ENCODE measurements at places on chromosomes 2 and 18. TPM values are rescaled to one million over a fixed set of nuclear protein-coding genes. Genes with fewer than 3 reads are reported as not detected.

DNA sequence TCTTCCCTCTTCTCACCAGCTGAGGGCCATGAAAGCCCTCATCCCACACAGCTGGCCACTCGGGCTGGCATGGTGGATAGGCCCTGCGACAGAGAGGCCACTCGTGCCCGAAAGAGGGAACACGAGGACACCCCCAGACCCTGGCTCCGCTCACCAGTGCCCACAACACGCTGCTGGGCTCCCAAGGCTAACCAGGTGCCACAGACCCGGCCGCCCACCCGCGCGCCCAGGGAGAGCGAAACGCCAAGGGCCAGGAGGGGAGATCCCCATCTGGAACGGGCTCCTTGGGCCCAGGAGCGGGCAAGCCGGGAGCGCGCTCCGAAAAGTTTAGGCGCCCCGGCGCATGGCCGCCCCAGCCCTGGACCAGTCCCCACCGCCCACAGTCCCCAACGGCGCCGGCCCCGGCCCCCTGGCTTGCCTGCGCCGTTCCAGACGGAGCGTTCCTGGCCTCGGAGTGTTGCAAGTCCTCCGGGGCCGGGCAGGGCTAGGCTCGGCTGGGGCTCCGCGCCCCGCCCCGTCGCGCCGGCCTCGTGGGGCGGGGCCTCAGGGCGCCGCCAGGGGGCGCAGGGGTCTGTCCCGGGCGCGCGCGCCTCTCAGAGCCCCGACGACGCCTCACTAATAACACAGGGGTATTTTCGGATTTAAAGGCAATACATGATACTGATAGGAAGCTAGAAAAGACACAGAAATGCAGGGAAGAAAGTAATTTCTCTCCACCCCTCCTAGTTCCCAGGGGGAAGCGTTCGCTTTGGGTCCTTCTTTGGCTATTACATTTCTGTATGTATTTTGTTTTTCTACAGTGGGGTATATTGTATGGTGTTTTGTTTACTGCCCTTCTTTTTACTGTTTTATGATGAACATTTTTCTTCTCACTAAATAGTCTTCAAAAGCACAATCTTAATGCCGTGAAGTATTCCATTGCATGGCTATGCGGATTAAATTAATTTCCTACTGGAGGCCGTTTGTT lies at the start of gene TMBIM1:
Gene TMBIM1 (minus strand): TSS at position 456 of the 967 bp plus-strand sequence. CDS start 10,362 bp downstream, outside the sequence.
- no peak for DNase-seq

DNA sequence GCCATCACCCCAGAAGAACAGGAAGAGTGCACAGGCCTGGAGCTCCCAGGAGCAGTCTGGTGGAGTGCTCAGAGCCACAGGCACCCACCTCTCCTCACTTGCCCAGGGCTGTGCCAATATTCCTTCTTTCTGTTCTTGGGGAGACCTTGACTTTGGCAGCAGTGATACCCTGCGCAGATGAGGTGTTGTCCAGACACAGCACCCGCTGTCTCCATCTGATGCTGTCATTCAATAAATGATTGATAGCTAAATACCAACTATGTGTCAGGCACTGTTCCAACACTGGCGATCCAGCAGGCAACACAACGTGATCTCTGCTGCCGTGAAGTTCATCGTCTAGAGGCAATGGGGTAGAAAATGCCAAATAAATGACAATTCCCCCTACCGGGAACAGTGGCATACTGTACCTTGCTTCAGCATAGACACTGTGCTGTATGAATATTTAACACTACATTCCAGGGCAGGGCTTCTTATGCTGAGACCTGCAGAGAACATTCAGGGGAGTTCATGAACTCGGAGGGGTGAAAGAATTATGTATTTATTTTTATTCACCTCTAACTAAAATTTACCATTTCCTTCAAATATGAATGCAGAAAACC lies 320.5 kb upstream of the NCKAP5 start:
- no peak for DNase-seq

GAREM1 gene
- 7.3 TPM for polyA plus RNA-seq

GRCh38 chr18:68713131-68713530 lies 1.8 kb downstream of the TMX3 start:
- no peak for DNase-seq

GRCh38 chr18:32114293-32114942 lies 22.7 kb downstream of the RNF138 start:
- no peak for DNase-seq

DNA sequence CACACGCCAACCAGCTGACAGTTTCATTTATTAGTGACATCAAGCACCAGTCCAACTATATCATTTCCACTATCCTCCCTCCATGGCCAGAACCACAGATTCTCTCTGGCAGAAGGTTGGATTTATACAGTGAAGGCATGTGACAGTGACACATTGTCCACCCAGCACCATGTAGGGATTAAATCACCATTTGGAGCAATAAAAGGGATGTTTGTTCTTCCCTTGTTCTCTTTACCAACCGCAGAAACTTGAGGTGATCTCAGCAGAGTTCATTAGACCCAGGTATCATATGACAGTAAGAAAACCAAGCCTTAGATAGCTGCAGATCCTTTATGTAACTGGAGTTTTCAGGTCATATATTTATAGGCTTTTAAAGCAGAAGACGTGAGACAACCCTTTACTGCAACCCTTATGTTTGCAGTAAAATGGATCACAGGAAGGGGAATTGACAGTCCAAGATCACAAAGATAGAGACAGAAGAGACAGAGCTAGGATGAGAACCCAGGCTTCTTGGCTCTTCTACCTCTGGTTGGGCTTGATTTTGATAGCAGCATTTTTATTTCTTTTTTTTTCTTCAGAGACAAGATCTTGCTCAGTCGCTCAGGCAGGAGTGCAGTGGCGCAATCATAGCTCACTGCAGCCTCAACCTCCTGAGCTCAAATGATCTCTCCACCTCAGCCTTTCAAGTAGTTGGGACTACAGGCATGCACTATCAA lies 80.1 kb downstream of the XDH start:
- no peak for DNase-seq

CRYGD gene
- polyA plus RNA-seq = not detected

CHPF gene
- polyA plus RNA-seq = 50.8 TPM

- DNase-seq = no peak
Observed at GRCh38 chr18:52484977-52485376, 145.0 kb downstream of the DCC start.

DNA sequence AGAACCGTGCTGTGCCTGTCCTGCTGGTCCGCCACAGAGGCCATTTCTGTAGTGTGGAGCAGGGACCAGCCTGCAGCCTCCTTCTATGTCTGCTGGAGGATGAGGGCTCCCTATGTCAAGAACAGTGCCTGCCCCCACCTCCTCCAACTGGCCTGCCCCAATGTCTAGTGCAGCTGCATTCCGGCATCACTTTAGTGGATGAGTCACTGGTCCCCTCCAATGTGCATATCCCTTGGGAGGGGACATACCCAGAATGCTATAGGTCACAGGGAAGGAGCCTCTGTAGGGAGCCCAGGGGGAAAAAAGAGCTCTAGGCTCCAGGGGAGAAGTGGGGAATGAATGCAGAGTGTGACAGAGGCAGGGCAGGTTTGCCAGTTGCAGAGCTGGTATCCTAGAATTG lies 219.6 kb downstream of the CELF4 start:
- no peak for DNase-seq

CD226 gene
- polyA plus RNA-seq = 0.67 TPM

DNA sequence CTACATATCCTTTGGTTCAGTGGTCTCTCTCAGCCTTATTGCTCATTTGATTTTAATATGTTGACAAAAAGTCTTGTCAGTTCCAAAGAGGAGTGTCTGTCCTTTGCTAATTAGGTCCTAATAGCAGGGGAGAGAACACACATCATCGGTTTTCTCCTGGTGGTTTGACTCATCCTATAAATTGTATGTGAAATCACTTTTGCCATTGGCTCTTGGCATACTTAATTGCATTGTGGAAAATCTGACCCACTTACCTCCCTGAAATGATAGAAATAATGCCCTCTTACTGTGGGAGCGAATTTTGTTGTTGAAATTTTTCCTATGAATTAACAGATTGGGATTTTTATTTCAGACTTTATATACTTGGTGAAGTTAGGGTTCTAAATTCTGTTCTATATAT lies 58.3 kb downstream of the MTCL1 start:
- no peak for DNase-seq

ITGB6 gene
- 47.9 TPM for polyA plus RNA-seq

GRCh38 chr2:235416858-235417499 lies 76.9 kb upstream of the AGAP1 start:
- no peak for DNase-seq

IL36B gene
- not detected for polyA plus RNA-seq

GRCh38 chr2:102014041-102014345 lies 22.2 kb downstream of the IL1R2 start:
- DNase-seq = no peak

DNA sequence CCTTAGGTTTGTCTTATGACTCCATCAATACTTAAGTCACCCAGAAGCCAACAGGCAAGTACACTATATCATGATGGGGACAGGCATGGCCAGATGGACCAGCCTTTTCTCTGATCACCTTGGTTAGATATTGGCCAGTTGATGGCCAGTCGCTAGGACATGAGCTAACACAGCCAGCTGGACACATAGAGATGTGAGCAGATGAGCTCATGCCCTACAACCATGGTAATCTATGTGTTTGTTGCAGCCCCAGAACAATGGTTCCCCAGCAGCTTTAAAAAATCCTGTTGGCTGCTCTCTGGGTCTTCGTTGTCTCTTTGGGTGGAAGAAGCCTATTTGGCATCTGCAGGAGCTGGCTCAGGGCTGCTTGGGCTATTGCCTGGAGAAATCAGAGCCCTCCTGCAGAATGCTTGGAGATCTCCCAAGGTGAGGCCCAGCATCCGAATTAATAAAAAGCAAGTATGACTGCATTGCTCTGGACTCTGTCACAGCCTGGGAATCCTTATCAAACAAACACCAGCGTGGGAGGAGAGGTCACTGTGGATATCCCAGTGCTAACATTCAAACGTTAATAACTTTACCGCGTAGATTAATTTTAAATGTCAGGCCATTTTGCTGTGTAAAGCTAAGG lies 62.3 kb upstream of the KLHL29 start:
- DNase-seq = no peak

SKA1 gene
- 2.6 TPM for polyA plus RNA-seq

- no peak for DNase-seq
Observed at GRCh38 chr18:57081899-57082298, 65.0 kb upstream of the BOD1L2 start.

- DNase-seq = no peak
Observed at GRCh38 chr2:148887350-148888002, 12.4 kb downstream of the KIF5C start.

EEF1B2 gene
- polyA plus RNA-seq = 1,069 TPM

SRSF7 gene
- polyA plus RNA-seq = 101 TPM

- DNase-seq = no peak
Observed at GRCh38 chr18:25181581-25181980, 170.4 kb downstream of the ZNF521 start.

DNA sequence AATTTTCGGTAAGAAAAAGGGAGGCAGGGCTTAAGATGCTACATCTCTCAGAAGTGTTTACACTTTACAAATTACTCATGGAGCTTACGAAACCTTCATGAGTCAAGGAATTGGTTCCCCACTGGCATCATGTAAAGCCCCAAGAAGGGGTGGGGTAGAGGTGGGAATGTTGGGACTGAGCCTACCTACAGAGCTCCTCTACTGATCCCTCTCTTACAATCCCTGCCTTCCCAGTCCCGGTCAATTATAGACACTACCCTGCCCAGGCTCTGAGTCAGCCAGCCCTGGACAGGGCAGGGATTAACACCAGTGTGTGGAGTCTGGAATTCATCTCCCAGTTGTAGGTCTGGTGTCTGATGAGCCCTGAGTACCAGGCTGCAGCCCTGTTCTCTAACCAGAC lies 248.9 kb downstream of the PAX3 start:
- no peak for DNase-seq

HIBCH gene
- 30.8 TPM for polyA plus RNA-seq

GRCh38 chr2:54641988-54642387 lies 81.5 kb upstream of the EML6 start:
- no peak for DNase-seq

DNA sequence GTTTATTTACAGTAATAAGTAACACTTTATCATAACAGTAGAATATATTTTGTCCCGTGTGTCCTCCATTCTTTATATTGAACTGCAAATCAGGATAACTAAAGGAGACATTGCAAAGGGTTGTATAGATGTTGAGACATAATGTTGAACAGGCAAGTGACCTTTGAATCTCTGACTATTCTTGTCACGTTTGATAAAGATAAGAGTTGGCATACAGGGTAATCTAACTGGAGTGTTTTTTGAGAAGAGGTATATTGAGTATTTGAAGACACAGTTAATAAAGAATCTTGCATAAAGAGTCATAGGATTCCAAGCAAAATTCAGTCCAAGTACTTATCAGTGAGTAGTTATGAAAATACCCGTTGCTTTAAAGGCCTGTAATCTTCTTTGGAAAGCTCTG lies 21.7 kb downstream of the CCDC195 start:
- DNase-seq = no peak

DNA sequence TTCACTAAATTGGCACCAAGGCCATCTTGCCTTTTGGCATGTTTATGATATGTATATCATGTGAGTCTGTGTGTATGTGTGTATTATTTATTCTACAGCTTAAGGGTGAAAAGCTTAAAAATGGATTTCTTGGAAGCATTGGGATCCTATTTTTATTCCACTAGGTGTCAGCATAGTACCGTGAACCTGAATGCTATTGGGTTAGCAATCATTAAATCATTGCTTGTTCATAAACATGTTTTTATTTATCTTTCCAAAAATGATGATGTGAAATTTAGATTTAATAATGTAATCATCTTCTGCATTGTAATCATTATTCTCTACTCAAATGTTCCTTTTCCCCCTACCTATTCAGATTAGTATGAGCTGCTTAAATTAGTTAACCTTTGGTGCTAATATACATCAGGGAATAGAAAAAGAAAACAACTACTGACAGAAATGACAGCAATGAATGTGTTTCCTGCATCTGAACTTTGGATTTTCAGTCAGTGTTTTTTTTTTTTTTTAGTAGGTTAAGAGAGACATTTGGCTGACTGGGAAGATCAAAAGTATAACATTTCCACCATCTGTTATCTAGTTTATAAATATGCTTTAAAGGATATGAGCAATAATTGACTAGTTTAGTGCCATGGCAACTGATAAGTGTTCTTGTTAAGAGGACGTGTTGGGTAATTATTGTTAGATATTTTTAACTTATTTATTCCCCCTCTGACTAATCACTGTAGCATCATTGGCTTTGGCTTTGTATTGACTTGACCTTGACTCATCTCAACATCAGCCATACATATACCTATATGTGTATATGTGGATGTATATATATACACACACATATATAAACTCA lies 14.1 kb upstream of the ZSWIM2 start:
- no peak for DNase-seq

LHCGR gene
- polyA plus RNA-seq = 0.15 TPM

DNA sequence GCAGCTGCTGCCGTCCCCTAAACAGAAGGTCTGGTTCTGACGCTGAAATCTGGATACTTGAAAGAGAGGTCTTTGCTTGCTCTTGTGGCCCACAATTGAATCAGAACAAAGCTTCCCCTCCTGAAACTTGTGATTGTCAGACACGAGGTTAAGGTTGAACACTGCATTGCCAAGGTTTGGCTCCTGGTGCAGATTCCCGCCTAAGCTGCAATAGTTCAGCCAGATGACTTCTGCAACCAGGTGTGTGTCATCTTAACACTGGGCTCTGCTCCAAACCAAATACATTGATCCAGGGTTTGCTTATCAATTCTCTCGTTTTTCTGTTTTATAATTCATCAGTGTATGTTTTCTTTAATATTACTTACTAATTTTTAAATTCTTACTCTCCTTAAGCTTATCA lies 14.6 kb downstream of the GKN1 start:
- no peak for DNase-seq

Measured in forelimb muscle (tissue), 1 donor.